ENCODE measurements at places on chromosomes 5 and 9.
A peak's percentile ranks its signal among the peaks of the same experiment; 100 is the strongest.

DNA sequence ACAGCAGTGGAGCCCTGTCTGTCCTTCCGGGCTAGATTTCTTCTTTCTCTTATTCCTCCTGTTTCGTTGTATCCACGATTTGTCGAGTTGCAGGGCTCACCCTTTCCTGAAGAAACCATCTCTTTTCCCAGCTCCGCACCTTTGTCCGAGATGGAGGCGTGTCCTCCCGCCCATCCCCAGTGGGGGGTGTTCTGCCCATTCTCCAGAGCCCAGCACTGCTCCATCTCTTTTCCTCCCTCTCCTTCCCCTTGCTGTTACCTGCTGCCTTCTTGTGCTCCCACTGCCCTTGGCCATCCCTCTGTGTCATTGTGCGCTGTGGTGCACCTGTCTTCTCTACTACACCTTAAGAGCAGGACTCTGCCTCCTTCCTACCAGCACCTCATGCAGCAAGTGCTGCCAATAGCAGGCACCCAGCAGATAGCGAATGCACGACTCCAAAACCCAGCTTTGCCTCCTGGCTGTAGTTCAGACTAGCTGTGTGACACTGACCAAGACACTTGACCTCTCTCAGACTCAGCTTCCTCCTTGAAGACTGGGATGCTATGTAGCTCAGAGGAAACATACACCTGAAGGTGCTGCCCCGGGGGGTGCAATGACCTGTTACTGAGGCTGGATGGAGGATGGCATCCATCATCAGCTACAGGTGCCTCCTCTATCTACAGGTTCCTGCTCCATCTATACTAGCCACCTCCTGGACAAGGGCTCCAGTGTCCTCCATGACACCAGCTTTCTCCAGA is 8.9 kb downstream of the OR13J1 start:
- H3K27ac ChIP-seq, result no peak overlapping the region
- H3K4me1 ChIP-seq, result peaks cover 7% of the 10 kb centered on the region
- H3K27me3 ChIP-seq, result peaks cover 62% of the 10 kb centered on the region
- H3K4me3 ChIP-seq, result no peak overlapping the region
- no peaks in the 10 kb centered on the region for H3K36me3 ChIP-seq

DNA sequence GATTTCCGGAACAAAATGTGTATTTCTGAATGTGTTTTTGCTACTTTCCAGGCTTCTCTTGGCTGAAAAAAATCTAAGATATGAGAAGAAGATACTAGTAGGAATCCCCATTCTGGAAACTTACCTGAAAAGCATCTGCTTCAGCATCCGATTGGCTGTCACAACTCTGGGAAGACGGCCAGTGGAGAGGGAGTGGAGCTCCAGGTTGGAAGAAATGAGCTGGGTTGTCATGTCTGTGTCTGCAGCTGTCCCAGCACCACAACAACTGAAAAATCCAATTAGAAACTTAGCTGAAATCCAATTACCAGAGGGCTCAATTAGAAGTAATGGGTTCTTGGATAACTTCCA is 3.0 kb downstream of the PSMB7 start:
- peaks cover 56% of the 10 kb centered on the region for H3K36me3 ChIP-seq
- no peak overlapping the region for H3K27ac ChIP-seq

DNA sequence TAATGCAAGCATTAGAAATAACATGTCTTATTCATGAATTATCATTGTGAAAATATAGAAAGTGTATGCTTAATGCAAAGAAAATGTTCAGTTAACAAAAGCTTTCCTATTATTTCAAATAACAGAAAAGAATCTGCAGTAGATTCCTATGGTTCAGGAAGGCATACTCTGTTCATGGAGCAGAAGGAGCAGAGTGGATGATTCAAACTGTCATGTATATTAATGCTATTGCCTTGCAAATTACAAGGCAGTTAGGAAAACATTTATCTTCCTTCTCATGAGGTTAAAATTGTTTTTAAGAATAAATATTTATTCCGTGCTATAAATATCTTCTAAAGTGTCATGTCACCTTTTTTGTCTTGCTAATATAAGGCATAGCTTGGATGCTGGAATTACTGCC is 47.5 kb downstream of the PCSK1 start:
- no peak for DNase-seq
- no peaks in the 10 kb centered on the region for H3K36me3 ChIP-seq
- H3K27ac ChIP-seq, result no peak overlapping the region
- H3K27me3 ChIP-seq, result peaks cover 20% of the 10 kb centered on the region

- H3K4me1 ChIP-seq, result no peaks in the 10 kb centered on the region
- no peaks in the 10 kb centered on the region for H3K36me3 ChIP-seq
- no peak overlapping the region for H3K4me3 ChIP-seq
- no peak overlapping the region for H3K27ac ChIP-seq
- no peak for DNase-seq
- no peaks in the 10 kb centered on the region for H3K27me3 ChIP-seq
Observed at GRCh38 chr5:74216012-74216411, 424.5 kb downstream of the ENC1 start.

- H3K27me3 ChIP-seq, result no peaks in the 10 kb centered on the region
- no peak for DNase-seq
- H3K36me3 ChIP-seq, result peaks cover 16% of the 10 kb centered on the region
- H3K4me1 ChIP-seq, result peaks cover 42% of the 10 kb centered on the region
Observed at GRCh38 chr9:7970681-7971330, 171.2 kb upstream of the DMAC1 start.

DNA sequence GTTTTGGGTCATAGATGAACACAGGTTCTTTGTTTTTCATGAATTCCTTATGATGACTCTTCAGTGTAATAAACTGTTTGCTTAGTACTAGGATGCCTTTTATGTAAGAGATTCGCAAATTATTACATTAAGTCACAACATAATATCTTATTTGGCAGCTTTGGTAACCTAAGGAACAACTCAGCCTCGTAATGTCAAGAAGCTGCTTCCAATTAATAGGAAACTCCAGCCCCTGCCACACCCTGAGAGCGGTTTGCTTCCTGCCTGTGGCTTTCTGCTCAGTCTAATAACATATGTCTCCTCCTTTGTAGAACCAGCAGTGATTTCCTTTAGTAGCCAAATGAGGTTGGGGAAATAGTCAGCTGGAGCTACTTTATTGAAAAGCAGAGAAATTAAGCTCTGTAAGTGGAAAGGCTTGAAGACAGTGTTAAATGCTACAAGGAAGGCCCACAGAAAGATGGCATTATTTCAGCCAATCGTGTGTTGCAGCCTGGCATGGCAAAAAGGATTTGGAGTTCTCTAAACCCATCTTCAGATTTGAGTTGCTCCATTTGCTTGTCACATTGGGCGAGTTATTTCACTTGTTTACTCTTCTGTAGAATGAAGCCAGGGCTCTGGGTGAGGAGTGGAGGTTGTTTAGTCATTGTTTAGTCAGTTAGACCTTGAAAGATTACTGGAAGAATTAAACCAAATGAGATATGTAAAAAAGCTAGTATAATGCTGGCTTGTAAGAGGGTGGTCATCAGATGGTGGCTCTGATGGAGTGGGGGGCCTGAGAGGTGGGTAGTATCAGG is 54.1 kb downstream of the MTAP start:
- H3K27me3 ChIP-seq, result no peaks in the 10 kb centered on the region
- H3K4me1 ChIP-seq, result peaks cover 22% of the 10 kb centered on the region
- no peak for DNase-seq
- H3K27ac ChIP-seq, result peak overlapping the region; percentile 8
- H3K36me3 ChIP-seq, result peaks cover 75% of the 10 kb centered on the region
- no peak overlapping the region for H3K4me3 ChIP-seq

DNA sequence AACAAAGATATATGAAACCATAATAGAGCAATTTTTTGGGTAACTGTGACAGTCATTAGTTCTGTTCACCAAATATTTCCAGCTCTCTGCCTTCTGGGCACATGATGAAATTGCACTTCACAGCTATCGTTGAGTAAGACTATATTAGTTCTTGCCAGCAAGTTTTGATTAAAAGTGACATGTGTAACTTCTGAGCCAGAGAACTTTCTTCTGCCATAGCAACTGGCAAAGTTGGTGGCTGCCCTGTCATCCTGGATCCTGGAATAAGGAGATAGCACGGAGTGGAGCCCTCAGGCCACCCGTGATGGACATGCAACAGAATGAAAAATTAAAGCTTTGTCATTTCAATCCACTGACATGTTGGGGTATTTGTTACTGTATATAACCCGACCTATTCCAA is 194.4 kb upstream of the VCAN start:
- H3K27me3 ChIP-seq, result no peaks in the 10 kb centered on the region
- H3K4me3 ChIP-seq, result no peak overlapping the region
- no peak for DNase-seq
- no peaks in the 10 kb centered on the region for H3K36me3 ChIP-seq
- H3K4me1 ChIP-seq, result no peaks in the 10 kb centered on the region

DNA sequence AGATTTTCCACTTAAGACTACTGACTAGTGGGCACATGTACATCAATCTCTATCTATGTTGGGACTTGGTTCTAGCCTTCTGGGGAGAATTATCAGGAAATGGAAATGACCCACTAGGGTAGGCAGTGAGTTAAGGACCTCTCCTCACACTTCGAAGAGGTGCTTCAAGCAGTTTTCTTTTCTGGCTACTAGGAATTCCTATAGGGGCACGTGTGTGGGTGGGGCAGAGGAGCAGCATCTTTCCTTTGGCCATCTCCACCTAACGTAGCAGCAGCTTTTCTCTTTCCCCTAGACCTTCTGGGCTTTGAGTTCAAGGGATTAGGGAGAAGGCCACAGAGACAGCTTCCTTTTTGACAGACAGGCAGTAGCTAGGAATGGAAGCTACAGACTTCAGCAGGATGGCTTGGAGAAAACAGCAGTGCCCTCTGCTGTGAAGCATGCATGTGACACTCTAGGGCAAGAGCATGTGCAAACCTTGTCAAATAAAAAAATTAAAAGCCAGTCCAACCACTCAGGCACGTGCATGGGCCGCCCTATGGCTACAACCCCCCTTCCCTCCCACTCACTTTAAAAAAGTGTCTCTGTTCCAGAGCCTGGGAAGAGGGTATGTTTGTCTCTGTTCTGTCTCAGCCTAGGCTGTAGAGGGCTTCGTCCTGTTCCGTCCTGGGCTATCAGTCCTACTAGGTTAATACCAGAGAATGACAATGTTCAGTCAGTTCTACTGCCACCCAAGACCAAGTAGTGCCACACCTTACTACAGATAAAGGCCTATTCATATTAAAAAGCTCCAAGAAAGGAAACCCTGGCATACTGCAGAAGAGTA is 8.7 kb upstream of the GFRA3 start:
- H3K27me3 ChIP-seq, result no peaks in the 10 kb centered on the region
- no peak overlapping the region for H3K4me3 ChIP-seq
- peak; percentile 27 for DNase-seq
- peaks cover 16% of the 10 kb centered on the region for H3K36me3 ChIP-seq

DNA sequence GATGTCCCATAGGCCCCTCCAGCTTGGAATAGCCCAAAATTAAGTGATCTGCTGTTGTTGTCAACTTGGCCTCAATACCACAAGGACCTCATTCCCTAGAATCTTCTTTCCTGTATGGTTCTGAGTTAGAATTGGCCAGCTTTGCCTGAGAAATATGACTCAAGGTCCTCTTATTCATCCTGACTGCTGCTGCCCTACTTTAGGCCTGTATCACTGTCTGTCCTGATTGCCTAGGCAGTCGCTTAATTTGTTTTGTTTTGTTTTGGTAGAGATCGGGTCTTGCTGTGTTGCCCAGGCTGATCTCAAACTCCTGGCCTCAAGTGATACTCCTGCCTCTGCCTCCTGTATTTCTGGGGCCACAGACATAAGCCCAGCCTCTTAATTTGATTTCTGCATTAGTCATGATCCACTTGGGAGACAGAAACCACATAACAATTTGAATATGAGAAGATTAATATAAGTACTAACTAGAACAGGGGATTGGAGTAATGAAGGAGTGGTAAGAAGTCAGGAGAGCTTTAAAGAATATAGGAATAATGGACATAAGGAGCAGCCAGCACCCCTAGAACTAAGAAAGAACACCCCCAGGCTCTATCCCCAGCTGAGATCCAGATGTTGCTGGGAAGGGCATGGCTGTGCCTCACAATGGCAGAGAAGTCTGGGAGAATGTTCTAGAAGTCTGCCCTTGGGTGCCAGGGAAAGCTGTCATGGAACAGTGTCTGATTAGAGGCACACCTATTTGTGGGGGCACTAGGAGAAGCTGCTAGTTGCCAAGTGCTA is 4.6 kb downstream of the TEX53 start:
- H3K27me3 ChIP-seq, result no peaks in the 10 kb centered on the region
- H3K27ac ChIP-seq, result peak overlapping the region; percentile 61
- DNase-seq, result no peak
- peaks cover 22% of the 10 kb centered on the region for H3K4me1 ChIP-seq
- no peak overlapping the region for H3K4me3 ChIP-seq

GRCh38 chr9:86534572-86535258 is 180.5 kb upstream of the TUT7 start:
- no peaks in the 10 kb centered on the region for H3K4me1 ChIP-seq
- DNase-seq, result no peak
- no peak overlapping the region for H3K4me3 ChIP-seq
- H3K27me3 ChIP-seq, result no peaks in the 10 kb centered on the region

DNA sequence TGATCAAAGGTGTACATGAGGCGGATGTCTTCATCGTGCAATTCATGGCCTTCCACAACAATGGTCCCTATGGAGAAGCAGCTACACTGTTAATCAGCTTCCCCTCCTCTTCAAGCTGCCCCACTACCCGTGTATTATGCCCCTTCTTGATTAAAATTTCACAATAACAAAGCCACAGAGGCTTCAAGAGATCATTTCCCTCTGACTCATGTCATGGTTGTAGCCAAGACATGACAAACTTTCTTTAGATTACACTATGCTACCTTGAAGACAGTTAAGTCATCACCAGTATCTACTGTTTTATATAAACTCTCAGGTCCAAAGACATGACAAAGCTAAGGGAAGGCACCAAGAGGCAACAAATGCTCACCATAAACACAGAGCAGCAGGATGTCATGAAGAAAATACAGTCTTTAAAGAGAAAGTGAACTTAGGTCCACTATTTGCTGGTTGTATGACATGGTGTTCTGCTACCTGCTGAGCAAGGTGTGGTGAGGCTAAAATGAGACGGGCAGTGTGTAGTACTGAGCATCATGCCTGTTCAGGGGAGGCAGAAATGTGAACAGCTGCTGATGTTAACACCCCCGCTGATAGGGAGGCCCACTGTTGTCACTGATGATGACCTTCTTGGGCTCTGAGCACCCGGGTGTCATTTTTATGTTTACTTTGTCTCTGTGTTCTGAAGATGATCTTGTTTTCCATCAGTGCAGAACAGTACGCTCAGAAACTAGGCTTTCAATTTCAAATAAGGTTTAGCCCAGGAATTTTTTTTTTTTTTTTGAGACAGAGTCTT is 48.3 kb downstream of the IARS1 start:
- no peak overlapping the region for H3K27ac ChIP-seq
- H3K27me3 ChIP-seq, result no peaks in the 10 kb centered on the region
- peaks cover 68% of the 10 kb centered on the region for H3K36me3 ChIP-seq
- H3K4me1 ChIP-seq, result no peaks in the 10 kb centered on the region
- DNase-seq, result no peak
